Stimulated activated CD8-positive, alpha-beta memory T cell treated with anti-CD3 and anti-CD28 coated beads, Interleukin-12 subunit alpha, Interleukin-12 subunit beta, amount 100 ng/mL, for 1 hour (primary cell): ENCODE measurements at places on chromosomes 4 and X.

- DNase-seq = no peak
These were observed 803.9 kb upstream of the PCDH10 start for GRCh38 chr4:132344924-132345828.

DNA sequence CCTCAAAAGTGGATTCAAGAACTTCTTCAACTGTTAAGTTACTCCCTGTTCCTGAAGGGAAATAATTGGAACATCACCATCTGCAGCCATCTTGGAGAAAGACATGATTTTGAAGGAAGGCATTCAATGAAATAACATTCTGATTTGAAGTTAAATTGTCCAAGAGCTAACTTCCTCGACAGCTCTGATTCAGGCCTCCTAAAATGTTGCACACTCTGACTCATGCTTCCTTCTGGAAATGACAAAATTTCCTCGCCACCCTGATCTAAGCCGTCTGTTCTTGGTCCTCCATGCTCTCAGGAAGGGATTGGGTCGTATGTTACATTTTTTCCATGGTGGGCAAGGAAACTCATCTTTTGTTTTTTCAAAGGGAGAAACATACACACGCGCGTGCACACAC lies 496.9 kb upstream of the DIPK2B start:
- DNase-seq = no peak

DNA sequence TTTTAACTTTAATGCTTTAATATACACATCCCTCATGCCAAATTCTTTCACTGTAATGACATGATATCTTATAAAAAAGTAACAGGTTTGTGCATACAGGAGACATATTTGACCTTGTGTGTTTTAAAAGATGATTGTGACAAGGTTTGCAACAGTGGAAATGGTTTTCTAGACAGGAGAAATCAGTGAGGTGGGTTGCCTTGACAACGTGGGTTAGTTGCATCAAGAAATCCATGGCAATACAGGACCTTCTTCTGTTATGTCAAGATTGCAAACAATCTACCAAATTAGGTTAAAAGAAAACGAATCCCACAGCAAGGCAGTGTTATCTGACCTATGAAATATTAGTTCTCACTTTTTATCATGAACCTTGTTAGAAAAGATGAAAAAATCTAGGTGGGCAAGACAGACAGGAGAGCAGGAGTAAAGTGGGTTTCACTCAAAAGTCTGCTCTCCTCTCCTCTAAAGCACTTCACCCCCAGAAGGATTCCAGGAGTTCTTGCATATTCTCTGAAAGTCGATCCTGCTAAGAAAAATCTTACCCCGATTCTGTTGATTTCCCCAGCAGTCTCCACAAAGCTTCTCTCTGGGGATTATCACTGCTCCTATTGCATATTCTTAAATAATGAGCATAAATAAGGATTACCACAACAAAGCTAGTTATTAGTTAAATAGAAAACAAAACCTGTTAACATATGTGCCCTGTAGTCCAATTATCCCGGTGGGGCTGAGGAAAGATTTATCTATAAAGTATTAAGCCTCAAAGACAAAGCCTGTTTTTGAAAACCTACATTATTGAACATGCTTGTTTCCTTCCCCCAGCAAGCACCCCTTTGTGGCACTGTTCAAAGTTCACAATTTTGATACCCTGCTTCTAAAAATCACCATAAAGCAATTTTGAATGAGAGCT lies 71.0 kb downstream of the TMA16 start:
- no peak for DNase-seq

DNA sequence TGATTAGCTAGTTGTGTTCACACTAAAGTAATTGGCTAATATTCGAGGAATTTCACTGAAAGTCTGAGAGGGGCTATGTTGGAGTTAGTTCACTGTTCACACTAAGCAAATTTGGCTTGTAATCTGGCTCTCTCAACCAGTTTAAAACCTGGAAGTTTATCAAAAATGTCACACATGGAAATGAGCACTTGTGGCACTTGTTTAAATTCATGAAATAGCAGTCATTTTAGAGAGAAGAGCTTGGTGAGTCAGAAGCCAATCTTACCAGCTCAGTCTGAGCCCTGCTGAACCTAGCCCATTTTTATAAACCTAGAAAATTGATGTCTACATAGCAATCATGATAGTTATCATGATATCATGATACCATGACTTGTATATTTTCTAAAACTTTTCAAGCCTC lies 90.7 kb upstream of the JADE1 start:
- no peak for DNase-seq

DNA sequence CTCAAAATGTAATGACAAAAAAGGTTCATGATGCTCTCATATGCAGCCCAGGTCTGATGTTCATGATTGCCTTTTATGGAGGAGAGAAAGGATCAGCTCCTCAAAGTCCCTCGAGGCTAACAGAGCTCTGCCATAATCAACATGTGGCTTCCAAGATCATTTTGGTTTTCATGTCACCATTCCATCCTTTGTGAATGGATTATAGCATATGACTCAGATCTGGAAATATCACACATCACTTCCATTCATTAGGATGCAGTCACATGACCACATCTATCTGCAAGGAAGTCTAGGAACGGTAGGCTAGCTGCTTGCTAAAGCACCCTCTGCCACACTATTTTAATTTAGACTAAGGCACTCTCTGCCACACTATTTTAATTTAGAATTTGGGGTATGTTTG lies 77.6 kb downstream of the COX18 start:
- DNase-seq = no peak

GRCh38 chr4:151715881-151716280 lies 44.9 kb downstream of the GATB start:
- no peak for DNase-seq

DNA sequence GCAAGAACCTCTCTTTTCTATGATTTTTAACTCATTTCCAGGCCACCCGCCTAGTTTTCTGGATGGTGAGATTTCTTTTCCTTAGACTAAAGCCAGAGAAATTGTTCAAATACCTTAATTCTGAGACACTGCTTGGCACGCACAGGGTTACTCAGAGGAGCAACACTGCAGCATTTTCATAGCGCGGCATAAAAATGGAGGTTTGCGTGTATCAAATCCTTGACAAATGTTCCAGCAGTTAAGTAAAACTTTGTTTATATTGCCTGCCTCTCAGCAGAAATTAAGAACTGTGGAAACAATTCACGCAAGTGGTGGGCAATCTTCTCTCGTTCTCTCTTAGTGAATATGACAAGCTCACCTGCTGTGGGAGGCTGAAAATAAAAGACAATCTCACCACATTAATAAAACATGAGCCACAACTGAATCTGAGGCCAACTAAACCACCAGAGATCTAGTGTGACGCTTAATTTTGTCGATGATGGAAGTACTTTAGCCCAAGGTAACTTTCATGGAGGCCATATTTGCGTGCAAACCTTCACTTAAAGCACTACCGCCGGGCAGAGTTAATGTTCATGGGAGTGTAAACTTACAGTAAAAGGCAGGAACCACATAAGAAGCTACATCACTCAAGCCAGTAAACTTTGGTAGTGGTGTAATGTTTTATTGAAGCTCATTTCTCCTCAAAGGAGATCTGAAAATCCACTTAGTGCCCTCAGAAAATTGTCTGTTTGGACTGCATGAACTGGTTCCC lies 894.8 kb upstream of the EPHA5 start:
- no peak for DNase-seq
